ENCODE measurements at places on chromosomes 5 and 9. TPM values are rescaled to one million over a fixed set of nuclear protein-coding genes. Genes with fewer than 3 reads are reported as not detected.

DNA sequence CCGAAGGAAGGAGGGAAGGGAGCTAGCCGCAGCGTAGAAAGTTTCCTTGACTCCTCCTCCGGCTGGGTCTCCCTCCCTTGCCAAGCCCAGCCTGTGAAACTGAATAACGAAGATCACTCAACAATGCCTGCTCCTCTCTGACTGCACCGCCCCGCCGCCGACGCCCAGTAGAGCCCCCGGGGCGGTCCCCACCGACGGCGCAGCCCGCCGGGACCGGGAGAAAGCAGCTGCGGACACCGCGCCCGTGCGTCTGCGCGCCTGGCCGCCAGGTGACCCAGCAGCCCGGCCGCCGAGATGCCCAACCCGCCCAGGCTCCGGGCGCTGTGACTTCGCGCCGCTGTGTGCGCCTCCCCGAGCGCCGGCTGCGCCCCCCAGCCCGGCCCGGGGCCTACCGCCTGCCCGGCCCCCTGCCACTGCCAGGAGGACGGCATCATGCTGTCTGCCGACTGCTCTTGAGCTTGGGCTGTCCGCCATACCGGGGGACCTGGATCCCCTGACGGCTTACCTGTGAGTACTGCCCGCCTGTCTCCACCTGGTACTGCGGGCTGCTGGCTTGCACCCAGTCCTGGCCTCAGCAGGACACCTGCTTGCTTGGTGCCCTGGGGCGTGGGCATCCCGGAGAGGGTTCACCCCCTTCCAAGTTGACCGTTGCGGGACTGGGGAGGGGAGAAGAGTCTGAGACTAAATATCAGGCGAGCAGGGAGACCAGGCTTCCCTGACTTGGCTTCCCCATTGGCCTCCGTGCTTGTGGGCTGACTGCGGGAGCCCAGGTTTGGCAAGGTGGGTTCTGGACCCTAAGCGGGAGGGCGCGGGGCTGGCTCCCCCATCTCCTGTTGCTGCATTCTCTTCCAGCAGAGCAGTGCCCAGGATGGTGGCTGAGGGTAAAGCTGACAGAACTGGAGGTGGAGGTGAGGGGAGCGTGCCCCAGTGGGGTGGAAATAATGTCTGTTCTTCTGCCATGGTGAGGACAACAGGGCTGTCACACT, 26.2 kb upstream of the SPTLC1 start:
- H3K27me3 ChIP-seq = no peaks in the 10 kb centered on the region
- H3K4me1 ChIP-seq = no peaks in the 10 kb centered on the region
- H3K27ac ChIP-seq = no peak overlapping the region

STOM gene
- total RNA-seq = 229 TPM

DNA sequence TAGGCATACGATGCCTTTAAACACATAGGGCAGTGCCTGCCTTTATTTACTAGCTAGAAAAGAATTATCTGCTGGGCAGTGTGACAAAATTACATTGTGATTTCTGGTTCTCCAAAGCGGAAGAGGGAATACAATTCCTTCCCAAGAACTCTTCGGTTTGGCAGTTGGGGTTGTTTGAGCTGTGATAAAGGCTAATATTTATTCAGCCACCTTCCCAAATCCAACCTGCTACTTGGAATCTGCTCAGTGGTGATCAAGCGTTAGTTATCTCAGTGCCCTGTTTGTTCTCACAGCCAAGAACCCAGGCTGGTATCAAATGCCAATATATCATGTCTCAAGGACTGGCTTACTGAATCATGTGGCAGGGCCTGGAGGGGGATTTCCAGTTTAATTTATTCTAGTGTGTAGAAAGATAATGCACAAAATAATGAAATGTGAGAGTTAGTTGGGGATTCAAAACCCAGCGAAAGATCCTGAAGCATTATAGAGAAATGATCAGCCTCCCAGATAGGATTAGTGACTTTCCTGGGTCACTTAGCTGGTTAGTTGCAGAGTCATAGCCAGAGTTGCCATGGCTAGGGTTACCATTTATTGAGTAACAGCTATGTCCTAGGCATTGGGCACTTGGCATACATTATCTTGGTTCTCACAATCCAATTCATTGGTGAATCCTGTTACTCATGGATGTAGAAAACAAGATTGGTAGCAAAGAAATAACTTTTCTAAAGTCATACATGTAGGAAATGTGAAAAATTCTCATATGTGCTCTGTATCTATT, 457.0 kb upstream of the KLF4 start:
- DNase-seq = no peak
- H3K4me1 ChIP-seq = no peaks in the 10 kb centered on the region
- H3K36me3 ChIP-seq = no peaks in the 10 kb centered on the region
- H3K27me3 ChIP-seq = no peaks in the 10 kb centered on the region

DNA sequence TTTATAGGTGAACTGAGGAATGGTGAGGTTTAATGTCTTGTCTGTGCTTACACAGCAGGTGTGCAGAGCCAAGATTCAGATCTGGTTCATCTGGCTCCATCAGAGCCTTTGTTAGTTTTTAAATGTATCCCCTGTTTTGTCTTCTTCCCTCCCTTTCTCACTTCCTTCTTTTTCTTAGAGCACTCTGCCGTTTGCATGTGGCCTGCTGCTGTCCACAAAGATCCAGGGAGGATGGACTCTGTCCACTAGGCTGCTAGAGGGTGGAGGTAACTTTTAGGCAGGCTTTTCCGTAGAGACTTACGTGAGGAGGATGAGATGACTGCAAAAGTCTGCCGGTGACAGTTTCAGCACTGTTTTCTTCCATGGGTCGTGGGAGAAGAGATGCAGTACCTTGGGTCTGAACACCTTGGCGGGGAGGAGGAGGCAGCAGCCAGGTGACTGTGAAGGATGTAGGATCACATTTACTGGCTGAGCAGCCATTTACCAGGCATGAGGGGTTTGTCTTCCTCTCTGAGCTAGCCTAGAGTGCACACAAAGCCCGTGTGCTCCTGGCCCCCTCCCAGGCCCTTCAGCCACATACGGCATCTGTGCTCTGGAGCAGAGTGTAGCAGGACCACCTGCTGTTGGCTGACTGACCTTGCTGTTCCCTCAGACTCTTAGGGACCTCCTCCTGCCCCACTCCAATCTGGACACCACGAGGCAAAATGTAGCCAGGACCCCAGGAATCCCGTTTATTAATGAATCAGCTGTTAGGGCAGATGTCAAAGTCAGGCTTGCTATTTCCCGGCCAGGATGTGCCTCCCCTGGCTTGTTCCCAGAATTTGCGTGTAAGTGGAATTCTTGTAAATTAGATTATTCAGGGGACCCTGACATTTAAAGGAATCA, 1.8 kb downstream of the NTMT1 start:
- H3K27me3 ChIP-seq = no peaks in the 10 kb centered on the region
- peak overlapping the region; percentile 98 for H3K4me3 ChIP-seq
- peaks cover 3% of the 10 kb centered on the region for H3K36me3 ChIP-seq
- peak overlapping the region; percentile 96 for H3K27ac ChIP-seq
- H3K4me1 ChIP-seq = no peaks in the 10 kb centered on the region
- DNase-seq = no peak

DNA sequence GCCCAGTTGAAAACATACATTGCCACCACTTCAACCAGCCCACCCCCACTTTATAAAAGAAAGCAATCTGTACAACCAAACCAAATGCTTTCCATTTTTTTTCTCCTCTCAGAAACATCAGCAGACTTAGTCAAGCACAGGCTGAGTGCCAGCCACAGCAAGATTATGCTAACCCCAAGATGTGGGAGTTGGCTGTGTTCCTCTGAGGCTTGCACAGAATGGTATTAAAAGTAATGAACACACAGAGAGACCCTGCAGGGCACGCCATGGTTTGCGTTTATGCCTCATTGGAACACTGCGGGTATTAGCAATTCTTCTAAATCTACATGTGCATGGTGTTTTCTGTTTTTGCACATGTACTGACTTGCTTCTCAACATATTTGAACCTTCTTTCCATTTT, 419.9 kb upstream of the GRAMD2B start:
- H3K4me3 ChIP-seq = no peak overlapping the region

- no peak overlapping the region for H3K27ac ChIP-seq
- H3K36me3 ChIP-seq = no peaks in the 10 kb centered on the region
- no peak for DNase-seq
- H3K4me1 ChIP-seq = no peaks in the 10 kb centered on the region
- no peaks in the 10 kb centered on the region for H3K27me3 ChIP-seq
Measured at GRCh38 chr5:127192836-127193338, 97.7 kb upstream of the MEGF10 start.

DNA sequence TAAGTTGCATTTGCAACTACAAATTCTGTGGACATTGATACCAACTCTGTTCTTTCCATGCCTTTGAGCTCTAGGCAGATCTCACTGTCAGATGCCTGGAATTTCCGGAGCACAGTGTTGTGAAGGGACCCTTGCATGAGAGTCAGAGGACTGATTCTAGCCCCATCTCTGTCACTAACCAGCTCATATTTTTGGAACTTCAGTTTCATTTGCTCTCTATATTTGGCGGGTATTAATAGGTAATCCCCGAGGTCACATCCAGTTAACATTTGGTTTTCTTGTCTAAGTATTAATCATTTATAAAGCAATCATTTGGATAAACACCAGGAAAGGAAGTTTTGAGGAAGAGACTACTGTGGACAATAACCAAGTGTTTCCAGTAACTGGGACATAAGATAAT, 115.7 kb downstream of the MAN2A1 start:
- peak overlapping the region; percentile 3 for H3K4me3 ChIP-seq
- DNase-seq = peak; percentile 38

- no peak overlapping the region for H3K4me3 ChIP-seq
- peak; percentile 75 for DNase-seq
- H3K27ac ChIP-seq = peak overlapping the region; percentile 55
- peaks cover 4% of the 10 kb centered on the region for H3K4me1 ChIP-seq
- H3K27me3 ChIP-seq = no peaks in the 10 kb centered on the region
- H3K36me3 ChIP-seq = no peaks in the 10 kb centered on the region
Measured at GRCh38 chr5:149581931-149582768, 852 bp downstream of the ARHGEF37 start.

BAAT gene
- total RNA-seq = 0.09 TPM

- peak overlapping the region; percentile 2 for H3K4me3 ChIP-seq
- no peaks in the 10 kb centered on the region for H3K4me1 ChIP-seq
- no peak for DNase-seq
- H3K36me3 ChIP-seq = no peaks in the 10 kb centered on the region
- no peaks in the 10 kb centered on the region for H3K27me3 ChIP-seq
Measured at GRCh38 chr5:79691007-79691406, 1.4 kb downstream of the CMYA5 start.

LCP2 gene
- 48.8 TPM for total RNA-seq

GRCh38 chr5:66144834-66145390, 812 bp downstream of the SREK1 start:
- peaks cover 6% of the 10 kb centered on the region for H3K4me1 ChIP-seq
- H3K36me3 ChIP-seq = no peaks in the 10 kb centered on the region
- no peaks in the 10 kb centered on the region for H3K27me3 ChIP-seq
- peak overlapping the region; percentile 98 for H3K4me3 ChIP-seq
- peak overlapping the region; percentile 99 for H3K27ac ChIP-seq
- no peak for DNase-seq

DNA sequence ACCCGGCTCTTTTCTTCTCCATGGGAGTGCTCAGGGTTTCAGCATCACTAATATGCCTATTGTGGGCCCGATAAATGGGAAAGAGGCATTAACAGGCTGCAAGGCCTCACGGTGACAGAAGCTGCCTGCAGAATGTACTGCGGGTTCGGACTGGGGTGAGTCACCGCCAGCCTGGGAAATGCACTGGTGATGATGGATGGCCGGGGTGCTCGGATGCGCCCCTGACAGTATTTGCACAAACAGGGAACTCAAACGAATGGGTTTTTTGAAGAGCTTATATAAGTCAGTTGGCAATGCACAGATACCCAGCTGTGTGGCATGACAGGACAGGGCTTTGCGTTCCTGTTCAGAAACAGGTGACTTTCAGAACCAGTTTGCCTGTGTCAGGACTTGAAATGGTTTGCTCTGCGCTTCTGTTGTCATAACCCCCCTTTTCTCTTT, 42.0 kb upstream of the PITX1 start:
- peak; percentile 28 for DNase-seq
- H3K4me3 ChIP-seq = no peak overlapping the region

GPRIN1 gene
- total RNA-seq = 1.3 TPM

- H3K4me1 ChIP-seq = no peaks in the 10 kb centered on the region
- no peak overlapping the region for H3K4me3 ChIP-seq
- H3K27me3 ChIP-seq = no peaks in the 10 kb centered on the region
- peak; percentile 46 for DNase-seq
Measured at GRCh38 chr5:72597456-72597948, 90.3 kb upstream of the ZNF366 start.

GRCh38 chr5:124754206-124754927, 7.9 kb upstream of the ZNF608 start:
- no peaks in the 10 kb centered on the region for H3K36me3 ChIP-seq
- DNase-seq = no peak
- no peak overlapping the region for H3K27ac ChIP-seq
- H3K4me1 ChIP-seq = peaks cover 5% of the 10 kb centered on the region

DNA sequence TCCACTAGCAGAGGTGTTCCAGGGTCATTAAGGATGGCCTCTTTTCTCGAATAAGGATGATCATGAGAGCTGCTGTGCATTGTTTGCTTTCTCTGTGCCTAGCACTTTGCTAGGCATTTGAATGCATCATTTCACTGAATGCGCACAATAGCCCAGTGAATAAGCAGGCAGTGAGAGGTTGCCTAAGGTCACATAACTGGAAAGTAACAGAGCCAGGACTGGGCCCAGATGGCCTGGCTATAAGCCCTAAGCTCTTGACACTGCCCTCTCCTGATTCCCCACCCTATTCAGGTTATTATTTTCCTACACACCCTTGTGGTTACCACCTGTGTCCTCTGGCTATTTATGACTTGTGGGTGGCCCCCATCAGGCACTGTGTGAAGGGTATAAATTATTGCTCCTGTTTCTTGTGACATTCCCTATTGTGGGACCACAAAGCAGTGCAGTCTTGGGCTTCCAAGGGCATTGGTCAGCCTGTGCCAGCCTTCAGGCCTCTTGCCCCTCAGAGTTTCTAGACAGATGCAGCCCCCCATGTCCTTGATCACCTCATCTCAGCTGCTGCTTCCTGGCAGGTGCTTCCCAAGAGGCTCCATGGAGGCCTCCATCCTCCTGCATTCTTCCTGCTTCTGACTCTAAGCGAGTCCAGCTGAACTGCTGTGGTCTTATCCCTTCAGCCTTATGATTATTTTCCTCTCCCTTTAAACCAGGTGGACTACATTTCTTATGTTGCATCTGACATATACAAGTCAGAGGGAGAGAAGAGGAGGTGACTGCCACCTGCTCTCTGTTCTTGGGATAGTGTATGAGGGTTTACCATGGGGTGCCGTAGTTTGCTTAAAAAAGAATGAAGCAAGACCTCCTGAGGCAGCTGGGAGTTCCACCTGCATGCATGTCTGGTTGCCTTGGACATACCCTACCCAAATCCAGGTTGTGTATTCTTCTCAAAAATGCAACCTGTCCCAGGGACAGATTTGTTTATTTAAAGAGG, 47.6 kb downstream of the ANGPTL2 start:
- H3K4me3 ChIP-seq = no peak overlapping the region
- no peak overlapping the region for H3K27ac ChIP-seq
- H3K4me1 ChIP-seq = no peaks in the 10 kb centered on the region
- H3K36me3 ChIP-seq = no peaks in the 10 kb centered on the region
- no peaks in the 10 kb centered on the region for H3K27me3 ChIP-seq
- no peak for DNase-seq

DNA sequence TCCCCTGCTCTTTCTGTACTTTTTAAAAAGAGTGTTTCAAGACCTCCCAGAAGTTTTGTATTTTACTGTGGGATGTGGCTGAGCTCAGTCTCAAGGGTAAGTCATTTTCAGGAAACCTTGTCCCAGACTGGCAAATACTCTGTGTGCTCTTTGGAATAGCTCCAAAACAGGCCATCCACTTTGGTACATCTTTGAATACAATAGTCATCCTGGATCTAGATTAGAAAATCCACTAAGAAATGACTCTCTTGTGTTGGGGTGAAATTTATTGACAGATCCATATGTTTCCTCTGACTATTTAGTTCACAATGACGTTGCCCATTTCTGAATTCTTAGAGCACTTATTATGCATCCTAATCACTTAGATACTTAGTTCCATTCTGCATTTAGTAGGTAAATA, 95.2 kb downstream of the PLCXD3 start:
- no peaks in the 10 kb centered on the region for H3K36me3 ChIP-seq
- no peaks in the 10 kb centered on the region for H3K4me1 ChIP-seq
- DNase-seq = no peak
- H3K27ac ChIP-seq = no peak overlapping the region
- H3K27me3 ChIP-seq = no peaks in the 10 kb centered on the region

Data from kidney (tissue), 22 donors.